Type B pancreatic cell (in vitro differentiated cells): ENCODE measurements at places on chromosomes 4 and X.
A peak's percentile ranks its signal among the peaks of the same experiment; 100 is the strongest.

GRCh38 chr4:1342003-1342402 is 5.0 kb upstream of the UVSSA start:
- DNase-seq = no peak

- DNase-seq = no peak
Observed at GRCh38 chr4:37597034-37597433, 89.1 kb downstream of the RELL1 start.

GRCh38 chrX:144819406-144819805 is 427.9 kb upstream of the SPANXN1 start:
- DNase-seq = no peak

GRCh38 chr4:108006361-108006760 is 16.7 kb downstream of the HADH start:
- DNase-seq = no peak

DNA sequence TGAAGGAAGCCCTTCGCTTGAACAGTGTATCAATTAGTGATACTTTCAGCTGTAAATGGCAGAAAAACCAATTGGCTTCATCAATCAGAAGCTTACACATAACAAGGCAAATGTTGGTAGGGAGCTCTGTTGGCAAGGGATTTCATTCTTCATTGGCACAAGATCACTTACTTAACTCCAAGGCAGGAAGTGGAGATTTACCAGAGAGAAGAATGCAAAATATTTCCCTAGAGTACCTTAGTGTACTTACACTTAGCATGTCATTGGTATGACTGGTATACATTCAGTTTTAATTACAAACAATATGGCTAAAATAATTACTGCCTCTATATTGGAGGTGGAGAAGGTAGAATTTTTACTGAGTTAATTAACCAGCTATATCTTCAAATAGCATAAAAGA is 545.0 kb downstream of the GABRG1 start:
- no peak for DNase-seq

- DNase-seq = no peak
Observed at GRCh38 chr4:41369680-41370079, 113.0 kb downstream of the UCHL1 start.

- DNase-seq = no peak
Observed at GRCh38 chrX:30495468-30495867, 82.1 kb downstream of the TASL start.

- DNase-seq = no peak
Observed at GRCh38 chr4:185529413-185529812, 5.9 kb downstream of the PDLIM3 start.

DNA sequence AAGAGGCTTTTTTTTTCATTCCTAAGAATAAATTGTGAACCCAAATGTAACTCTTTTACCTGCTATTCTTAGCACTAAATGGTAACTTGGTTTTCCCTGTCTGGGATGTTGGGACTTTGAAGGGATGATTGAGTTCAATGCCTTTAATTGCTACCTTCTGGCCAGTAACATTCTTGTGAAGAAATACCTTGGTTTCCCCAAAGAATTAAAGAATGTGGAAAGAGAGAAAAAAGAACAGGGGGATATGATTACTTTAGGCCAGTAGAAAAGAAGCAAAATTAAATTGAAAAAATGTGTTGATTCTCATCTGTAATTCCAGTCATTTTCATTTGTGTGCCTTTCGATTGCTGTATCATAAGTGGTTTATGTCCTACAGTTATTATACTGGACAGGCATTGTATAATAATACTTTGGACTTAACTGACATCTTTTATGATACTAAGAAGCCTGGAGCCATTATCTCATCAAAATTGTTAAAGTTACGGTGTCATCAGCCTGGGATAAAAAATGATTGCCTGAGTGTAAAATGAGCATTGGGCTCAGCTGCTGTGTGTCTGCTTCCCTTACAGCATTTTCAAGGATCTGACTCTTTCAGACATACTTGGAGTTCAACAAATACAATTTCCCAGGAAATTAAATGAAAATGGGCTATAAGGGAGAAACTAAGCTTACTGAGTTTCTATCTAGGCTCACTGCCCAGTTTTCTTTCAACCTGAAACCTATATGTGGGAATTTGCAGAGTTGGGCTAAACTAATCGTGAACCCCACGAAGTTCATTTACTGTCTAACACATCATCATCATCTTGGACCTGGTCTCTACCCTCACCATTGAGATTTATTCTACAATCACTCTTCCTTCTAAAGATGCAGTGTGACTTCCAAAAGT is 146.3 kb downstream of the SHROOM3 start:
- DNase-seq = no peak

- no peak for DNase-seq
Observed at GRCh38 chr4:140557831-140558435, 10.8 kb downstream of the UCP1 start.

DNA sequence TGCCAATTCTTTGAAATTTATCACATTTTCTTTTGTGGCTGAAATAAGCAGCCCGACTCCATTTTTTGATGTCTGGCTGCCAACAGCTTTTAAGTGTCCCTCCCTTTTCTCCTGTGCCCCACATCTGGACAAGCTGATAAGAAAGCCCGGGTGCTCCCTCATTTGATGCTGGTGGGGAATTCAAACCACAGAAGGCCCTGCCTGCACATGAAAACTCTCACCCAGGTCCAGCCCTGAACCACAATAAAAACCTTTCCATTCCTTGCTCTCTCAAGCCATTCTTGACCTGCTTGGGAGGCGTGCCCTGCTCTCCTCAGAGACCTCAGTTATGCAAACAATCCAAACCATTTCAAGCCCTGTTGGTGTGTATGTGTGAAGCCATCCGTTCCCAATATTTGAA is 93.9 kb downstream of the FAM53A start:
- DNase-seq = no peak

GRCh38 chr4:146040623-146041022 is 102.0 kb upstream of the ZNF827 start:
- DNase-seq = no peak

GRCh38 chr4:169383724-169384123 is 113.0 kb upstream of the SH3RF1 start:
- DNase-seq = no peak

DNA sequence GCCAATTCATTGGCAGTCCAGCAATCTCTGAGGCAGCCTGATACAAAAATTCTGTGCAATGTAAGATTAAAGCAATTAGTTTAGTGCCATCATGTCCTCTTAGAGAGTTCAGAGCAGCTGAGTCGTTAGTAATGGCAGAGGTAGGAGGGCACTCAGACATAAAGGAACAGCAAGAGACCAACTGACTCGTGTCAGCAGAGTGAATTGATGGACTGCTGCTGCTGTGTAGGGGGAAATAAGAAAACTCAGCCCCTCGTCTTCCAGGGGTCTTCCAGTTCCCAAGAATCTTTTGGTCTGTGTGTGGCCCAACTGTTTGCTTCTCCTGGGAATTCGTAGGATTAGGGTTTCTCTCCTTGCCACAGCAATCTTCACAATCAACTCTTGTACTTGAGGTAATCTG is 100.9 kb downstream of the TTC29 start:
- no peak for DNase-seq

DNA sequence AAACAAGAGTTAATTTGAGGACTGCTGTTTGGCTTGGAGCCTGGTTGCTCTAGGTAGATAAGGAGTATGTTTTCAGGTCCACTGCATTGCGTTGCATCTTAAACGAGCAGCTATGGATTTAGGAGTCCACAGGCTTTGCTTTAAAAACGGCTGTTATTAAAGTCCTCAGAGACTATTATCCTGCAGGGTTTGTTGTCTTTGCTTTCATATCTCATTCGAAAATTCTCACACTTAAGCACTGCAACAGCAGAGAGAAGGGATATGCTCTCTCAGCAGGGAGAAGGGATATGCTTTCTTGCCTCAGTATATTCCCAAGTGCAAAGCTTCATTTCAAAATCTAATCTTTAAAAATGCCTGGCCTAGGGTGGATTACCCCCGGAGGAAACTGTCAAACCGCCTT is 444.7 kb upstream of the FTHL17 start:
- no peak for DNase-seq

GRCh38 chr4:47675806-47676205 is 162.1 kb downstream of the CORIN start:
- no peak for DNase-seq

- no peak for DNase-seq
Observed at GRCh38 chr4:47390428-47391125, 72.9 kb downstream of the COMMD8 start.

GRCh38 chr4:56821381-56822243 is at the start of gene SPINK2:
SPINK2 (minus strand) TSS chr4:56821701; CDS start chr4:56821662, 39 bp downstream.
- DNase-seq = peak; percentile 71

- no peak for DNase-seq
Observed at GRCh38 chr4:5708449-5709206, at the start of gene EVC2. EVC2 (minus strand) TSS chr4:5708559; CDS start chr4:5708513, 46 bp downstream.

GRCh38 chr4:6527259-6527658 is 47.7 kb upstream of the MAN2B2 start:
- no peak for DNase-seq

GRCh38 chrX:136030303-136031191 is 45.3 kb downstream of the SLC9A6 start:
- DNase-seq = no peak

GRCh38 chrX:138157850-138158249 is 553.7 kb downstream of the FGF13 start:
- no peak for DNase-seq

GRCh38 chr4:108370291-108371141 is 201.8 kb upstream of the LEF1 start:
- DNase-seq = no peak

DNA sequence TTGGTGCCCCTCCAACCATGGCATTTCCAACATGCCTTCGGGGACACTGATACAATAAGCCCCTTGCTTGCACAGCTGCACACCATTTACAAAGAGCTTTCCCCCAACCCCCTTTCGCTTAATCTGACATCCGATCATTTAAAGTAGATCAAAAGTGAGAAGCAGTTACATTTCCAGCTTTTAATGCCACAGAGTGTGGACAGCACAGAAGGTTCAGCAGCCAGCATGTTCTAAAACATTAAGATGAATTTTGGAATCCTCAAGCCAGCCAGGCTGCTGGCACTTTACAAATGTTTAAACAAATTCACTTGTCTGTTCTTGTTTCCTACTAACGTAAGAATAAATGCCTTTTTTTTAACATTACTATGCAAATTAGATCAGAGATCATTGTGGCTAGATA is 284.4 kb upstream of the LDB2 start:
- DNase-seq = no peak

DNA sequence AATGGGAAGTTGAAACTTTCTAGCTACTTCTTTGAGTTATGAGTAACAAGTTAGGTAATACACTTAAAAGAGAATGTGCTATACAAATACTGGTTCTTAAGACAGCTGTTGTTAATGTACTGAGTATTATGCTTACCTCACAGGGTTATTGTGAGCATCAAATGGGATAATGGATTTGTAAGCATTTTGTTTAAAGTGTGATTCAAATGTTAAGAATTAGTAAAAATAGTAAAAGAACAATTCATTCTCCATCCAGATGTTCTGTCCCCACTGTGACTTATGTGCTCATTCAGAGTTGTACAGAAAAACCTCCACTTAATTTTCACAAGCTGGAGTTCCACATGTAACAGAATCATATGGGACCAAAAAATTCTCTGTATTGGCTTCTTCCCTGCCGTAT is 63.6 kb downstream of the AR start:
- no peak for DNase-seq

DNA sequence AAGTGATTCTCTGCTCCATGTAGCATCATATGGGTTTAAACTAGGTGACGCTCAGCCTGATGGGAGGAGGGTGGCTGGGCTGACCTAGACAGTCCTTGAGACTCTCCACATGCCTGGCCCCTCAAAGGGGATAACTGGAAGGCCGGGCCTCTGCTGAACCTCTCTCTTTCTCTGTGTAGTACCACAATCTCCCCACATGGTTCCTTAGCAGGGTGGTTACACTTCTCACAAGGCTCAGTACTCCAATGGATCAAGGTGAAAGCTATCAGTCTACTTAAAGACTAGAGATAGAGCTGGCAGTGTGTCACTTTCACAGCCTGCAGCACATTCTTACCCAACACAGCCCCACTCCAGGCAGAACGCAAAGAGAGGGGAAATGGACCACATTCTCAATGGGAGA is 80.4 kb downstream of the LDB2 start:
- no peak for DNase-seq

- no peak for DNase-seq
Observed at GRCh38 chr4:165208741-165209388, 1.5 kb downstream of the KLHL2 start.

DNA sequence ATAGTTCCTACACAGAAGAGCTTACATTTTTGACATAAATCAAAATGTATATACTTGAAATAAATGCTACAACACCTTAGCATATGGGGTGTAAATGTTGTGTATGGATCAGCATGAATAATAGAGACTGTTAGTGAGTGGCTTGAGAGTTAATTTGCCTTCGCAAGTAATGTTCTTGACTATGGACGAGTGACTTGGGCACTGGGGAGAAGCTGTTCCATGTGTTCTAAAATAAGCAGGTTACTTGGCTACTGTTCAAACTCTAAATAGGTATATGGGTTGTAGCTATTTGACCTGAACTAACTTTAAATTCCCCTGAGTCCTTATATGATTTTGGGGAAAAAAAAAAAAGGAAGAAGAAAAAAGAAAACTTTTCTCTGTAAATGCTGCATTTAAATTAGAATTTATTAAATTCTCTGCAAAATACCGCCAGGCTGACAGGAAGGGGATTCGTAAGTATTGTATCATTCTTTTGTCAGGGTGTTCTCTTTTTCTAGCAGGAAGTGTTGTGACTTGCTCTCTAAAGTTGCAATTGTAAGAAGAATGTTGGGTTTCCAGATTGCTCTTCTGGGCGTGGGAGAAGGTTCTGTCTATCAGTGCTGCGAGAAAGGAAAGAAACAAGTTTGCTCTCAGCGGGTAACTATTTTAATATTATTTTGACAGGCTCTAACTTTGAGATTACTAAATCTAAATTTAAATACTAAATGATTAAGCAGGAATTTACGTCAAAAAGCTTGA is 32.2 kb downstream of the PLS3 start:
- DNase-seq = no peak

DNA sequence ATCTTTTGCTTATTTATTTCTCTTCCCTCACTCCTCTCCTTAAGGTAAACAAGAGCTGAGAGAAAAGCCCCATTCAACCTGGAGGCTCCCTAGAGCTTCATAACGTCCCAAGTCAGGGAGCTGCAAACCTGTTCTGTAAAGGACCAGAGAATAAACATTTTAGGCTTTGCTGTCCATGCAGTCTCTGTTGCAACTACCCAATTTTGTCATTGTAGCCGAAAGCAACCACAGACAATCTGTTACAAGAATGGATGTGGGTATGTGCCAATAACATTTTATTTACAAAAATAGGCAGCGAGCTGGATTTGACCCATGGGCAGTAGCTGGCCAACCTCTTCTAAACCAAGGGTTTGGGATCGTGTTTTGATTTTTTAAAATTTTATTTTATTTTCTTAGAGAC is 71.3 kb upstream of the TBL1X start:
- DNase-seq = no peak

DNA sequence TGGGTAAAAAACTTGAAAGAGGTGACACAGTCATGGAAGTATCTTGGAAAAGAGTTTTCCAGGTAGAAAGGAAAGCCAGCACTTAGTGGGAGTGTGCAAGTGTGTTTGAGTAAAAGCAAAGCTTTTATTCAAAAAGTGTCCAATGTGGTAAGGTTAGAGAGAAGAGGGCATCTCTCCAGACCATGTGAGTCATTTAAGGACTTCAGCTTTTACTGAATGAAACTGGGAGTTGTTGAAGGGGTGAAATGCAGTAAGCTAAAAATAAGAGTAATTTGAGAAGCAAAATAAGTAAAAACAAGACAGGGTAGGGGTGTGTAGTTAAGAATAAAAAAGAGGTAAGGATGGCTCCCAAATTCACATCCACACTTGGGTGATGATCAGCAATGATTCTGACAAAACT is 238.9 kb downstream of the SLC7A11 start:
- DNase-seq = no peak
